T-helper 17 cell (primary cell): ENCODE measurements at places on chromosomes 6 and 20.
A peak's percentile ranks its signal among the peaks of the same experiment; 100 is the strongest.

DNA sequence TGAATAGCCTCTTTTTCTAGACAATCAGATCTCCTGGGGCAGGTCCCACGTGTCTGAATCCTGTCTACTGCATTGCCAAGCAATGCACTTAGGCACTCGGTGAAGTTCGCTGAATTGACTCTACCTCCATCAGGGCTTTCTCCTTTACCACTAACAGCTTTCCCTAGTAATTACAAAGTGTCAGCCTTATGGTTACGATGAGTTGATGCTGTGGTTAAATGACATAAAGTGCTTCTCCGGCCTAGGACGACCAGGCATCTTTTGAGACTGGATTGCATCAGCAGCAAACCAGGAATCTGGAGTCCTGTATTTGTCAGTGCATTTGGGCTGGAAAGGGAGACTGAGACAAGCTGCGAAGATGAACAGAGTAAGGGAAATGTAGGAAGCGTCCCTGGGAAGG is 21.5 kb downstream of the NOX3 start:
- H3K4me1 ChIP-seq: no peaks in the 10 kb centered on the region
- no peaks in the 10 kb centered on the region for H3K36me3 ChIP-seq
- H3K4me3 ChIP-seq: no peak overlapping the region
- no peak overlapping the region for H3K27ac ChIP-seq
- H3K27me3 ChIP-seq: peaks cover 12% of the 10 kb centered on the region

DNA sequence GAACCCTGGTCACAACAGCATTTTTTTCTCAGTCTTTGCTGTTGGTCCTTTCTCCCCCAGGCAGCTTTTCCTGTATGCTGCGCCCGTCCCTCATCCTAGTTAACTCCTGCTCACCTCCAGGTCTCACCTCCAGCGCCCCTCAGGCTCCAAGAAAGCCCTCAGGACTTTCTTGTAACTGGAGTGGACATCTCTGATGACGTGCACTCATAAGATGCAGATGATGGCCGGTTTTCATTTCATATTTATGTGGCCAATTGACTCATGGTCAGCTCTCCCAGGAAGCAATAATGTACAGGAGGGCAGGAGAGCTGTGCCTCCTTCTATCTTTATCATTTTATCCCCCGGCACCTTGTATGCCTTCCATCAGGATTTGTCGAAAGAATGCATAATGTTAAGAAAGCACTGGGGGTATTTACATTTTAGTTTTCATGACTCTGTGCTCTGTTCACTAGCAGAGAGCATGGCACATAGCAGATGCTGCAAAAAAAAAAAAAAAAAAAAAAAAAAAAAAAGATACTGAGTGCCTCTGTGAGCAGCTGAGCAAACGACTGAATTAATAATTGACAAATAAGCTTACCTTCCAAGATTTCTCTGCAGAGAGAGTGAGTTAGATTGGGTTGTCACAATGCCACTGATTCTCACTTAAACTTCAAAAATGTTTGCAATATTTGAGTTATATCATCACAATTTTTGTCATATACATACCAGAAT is 170.2 kb downstream of the DOK5 start:
- DNase-seq: no peak
- H3K36me3 ChIP-seq: no peaks in the 10 kb centered on the region
- H3K4me1 ChIP-seq: no peaks in the 10 kb centered on the region
- H3K27ac ChIP-seq: no peak overlapping the region
- no peak overlapping the region for H3K4me3 ChIP-seq

DNA sequence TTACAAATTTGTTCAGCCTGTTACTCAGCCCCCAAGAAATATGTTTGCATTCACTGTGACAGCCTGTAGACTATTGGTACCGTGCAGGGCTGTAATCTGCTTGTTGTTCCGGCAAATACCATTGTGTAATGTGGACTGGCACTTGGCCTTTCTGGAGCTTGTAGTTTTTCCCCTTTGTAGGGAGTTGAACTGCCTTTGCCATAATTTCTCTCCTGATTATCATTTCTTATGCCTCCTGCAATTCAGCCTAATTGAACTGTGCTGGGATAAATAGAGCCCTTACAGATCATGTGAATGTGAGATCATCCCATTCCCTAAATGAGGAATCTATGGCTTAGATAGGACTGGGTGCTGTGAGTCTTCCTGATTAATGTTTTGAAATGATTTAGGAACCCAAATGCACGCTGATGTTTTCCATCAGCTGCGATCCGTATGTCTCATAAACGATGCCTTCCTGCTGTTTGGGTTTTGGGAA is 185.1 kb downstream of the JARID2 start:
- peaks cover 53% of the 10 kb centered on the region for H3K4me1 ChIP-seq
- H3K4me3 ChIP-seq: no peak overlapping the region

DNA sequence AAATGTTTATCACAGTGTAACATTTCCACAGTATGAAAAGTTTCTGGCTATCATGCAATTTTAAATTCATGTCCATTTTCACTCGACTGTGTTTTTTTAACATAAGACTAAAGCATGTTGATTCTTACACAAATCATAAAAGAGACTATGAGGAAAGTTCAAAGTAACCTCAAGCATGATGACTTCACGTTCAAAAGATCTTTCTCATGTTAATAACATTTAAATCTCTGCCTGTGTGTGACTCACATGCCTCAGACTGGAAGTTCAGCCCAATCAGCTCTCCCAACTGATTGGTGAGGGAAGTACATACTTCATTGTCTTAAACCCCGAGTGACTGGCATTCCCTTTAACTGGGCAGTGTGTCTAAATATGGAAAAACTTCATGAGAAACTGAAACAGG is 37.4 kb downstream of the ATXN1 start:
- H3K27me3 ChIP-seq: no peaks in the 10 kb centered on the region
- no peak overlapping the region for H3K4me3 ChIP-seq
- peak overlapping the region; percentile 72 for H3K27ac ChIP-seq
- no peak for DNase-seq
- H3K4me1 ChIP-seq: peaks cover 27% of the 10 kb centered on the region

DNA sequence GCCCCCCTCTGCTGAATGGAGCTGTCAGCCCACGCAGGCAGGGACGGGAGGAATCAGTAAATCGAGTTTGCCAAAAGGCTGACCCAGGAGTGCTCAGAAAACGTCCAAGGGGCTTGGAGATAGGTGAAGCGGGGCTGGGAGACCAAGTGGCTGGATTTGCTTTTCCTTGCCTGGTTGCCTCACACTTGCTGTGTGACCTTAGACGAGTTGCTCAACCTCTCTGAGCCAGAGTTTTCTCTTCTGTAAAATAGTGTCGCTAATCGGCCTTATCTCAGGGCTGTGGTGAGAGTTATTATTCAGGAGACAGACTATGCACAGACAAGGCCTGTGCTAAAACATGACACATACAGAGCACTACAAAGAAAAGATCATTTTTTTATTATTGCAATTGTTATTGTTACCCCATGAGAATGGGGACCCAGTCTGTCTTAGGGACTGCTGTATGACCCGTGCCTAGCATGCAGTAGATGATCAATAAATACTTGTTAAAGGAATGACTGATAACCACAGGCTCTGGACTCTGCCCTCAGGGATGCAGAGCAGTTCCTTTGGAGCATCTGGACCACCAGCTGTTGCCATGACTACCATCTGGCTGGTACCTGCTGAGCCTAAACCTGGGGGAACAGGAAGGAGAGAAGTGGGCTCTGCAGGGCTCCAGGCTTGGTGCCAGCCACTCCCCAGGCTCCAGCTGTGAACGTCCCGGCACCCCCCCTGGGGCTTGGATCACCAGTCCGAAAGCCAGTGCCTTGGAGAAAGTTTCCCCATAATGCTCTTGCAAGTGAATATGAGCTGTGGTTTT is 901 bp downstream of the KCNK15 start:
- H3K4me1 ChIP-seq: peaks cover 16% of the 10 kb centered on the region
- H3K27ac ChIP-seq: peak overlapping the region; percentile 49
- H3K27me3 ChIP-seq: peaks cover 52% of the 10 kb centered on the region
- peak overlapping the region; percentile 81 for H3K4me3 ChIP-seq

DNA sequence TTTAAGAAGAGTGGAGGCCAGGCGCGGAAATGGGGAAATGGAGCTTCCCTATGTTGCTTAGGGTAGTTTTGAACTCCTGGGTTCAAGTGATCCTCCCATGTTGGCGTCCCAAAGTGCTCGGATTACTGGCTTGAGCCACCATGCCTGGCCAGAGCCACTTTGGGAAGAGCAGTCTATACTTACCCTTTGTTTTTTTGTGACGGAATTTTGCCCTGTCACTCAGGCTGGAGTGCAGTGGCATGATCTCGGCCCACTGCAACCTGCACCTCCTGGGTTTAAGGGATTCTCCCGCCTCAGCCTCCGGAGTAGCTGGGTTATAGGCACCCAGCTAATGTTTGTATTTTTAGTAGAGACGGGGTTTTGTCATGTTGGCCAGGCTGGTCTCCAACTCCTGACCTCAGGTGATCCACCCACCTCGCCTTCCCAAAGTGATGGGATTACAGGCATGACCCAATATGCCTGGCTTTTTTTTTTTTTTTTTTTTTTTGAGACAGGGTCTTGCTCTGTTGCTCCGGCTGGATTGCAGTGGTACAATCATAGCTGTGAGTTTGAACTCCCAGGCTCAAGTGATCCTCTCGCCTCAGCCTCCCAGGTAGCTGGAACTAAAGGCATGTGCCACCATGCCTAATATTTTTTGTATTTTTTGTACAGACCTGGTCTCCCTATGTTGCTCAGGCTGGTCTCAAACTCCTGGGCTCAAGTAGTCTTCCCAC is 18.0 kb downstream of the PPP1R10 start:
- no peak overlapping the region for H3K4me3 ChIP-seq
- H3K27ac ChIP-seq: no peak overlapping the region
- H3K4me1 ChIP-seq: peaks cover 21% of the 10 kb centered on the region

DNA sequence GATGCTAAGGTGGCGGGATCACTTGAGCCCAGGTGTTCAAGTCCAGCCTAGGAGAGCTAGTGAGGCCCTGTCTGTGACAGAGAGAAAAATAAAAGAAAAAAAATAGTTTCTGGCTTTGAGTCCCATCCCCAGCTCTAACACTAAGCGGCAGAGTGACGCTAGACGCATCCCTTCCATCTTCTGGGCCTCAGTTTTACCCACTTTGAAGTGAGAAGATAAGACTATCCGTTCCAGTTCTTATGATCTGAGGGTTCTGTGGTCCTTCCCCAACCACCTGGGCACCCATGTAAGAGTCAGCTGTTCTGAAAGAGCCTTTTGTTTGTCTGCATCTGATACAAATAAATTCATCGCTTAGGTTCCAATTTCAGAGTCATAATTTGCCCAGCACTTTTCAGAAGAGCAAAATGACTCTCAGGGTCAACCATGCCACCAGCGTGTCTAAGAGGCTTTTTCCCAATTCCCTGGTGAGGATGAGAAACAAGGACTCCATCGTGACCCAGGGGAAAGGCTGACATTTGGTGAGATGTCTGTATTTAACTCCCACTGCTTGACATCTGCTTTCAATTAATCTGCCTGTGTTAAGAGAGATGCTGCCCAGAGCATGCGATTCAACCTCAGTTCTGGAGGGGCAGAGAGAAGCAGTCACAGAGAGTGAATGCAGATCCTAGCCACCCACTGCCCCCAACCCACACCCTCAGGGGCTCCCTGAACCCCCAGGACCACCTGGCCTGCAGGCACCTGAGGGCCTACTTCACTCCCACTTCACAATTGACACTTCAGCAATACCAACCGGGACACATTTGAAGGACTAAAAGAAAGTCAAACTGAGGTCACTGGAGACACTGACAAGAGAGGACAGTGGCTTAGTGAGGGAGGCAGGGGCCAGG is 131.6 kb upstream of the TOP1 start:
- H3K27me3 ChIP-seq: peaks cover 45% of the 10 kb centered on the region
- H3K4me3 ChIP-seq: no peak overlapping the region
- H3K27ac ChIP-seq: no peak overlapping the region
- no peak for DNase-seq

GRCh38 chr6:88865275-88865674 is 98.1 kb downstream of the RNGTT start:
- no peak overlapping the region for H3K27ac ChIP-seq
- peak overlapping the region; percentile 83 for H3K4me3 ChIP-seq
- H3K4me1 ChIP-seq: peaks cover 17% of the 10 kb centered on the region
- DNase-seq: no peak
- no peaks in the 10 kb centered on the region for H3K27me3 ChIP-seq

DNA sequence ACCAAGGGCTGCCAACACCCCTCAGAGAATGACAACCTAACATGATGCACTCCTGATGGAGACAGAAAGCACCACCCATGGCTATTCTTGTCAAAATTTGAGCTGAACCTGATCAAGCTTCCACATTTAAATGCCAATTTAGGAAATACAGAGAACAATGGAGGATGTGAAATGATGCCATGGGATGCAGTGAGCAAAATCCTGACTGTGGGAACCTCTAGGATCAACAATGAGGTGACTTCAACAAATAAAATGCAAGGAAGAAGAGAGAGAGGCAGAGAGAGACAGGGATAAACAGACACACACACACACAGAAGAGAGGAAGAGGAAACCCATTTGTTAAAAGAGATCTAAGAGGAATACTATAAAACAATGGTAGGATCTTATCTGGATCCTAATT is 119.6 kb upstream of the NUP153 start:
- H3K27ac ChIP-seq: no peak overlapping the region
- no peaks in the 10 kb centered on the region for H3K36me3 ChIP-seq
- peaks cover 23% of the 10 kb centered on the region for H3K27me3 ChIP-seq
- no peaks in the 10 kb centered on the region for H3K4me1 ChIP-seq
- DNase-seq: no peak
- no peak overlapping the region for H3K4me3 ChIP-seq

GRCh38 chr20:63963784-63964301 is 5.9 kb downstream of the ZNF512B start:
- no peak overlapping the region for H3K27ac ChIP-seq
- DNase-seq: no peak
- H3K4me3 ChIP-seq: no peak overlapping the region
- H3K27me3 ChIP-seq: no peaks in the 10 kb centered on the region
- no peaks in the 10 kb centered on the region for H3K36me3 ChIP-seq
- H3K4me1 ChIP-seq: peaks cover 7% of the 10 kb centered on the region

- no peaks in the 10 kb centered on the region for H3K36me3 ChIP-seq
- H3K27ac ChIP-seq: no peak overlapping the region
- no peak for DNase-seq
- no peaks in the 10 kb centered on the region for H3K27me3 ChIP-seq
- no peaks in the 10 kb centered on the region for H3K4me1 ChIP-seq
- no peak overlapping the region for H3K4me3 ChIP-seq
Observed at GRCh38 chr6:21360336-21360735, 233.2 kb upstream of the SOX4 start.

GRCh38 chr6:14875481-14876063 is 370.3 kb upstream of the JARID2 start:
- H3K4me3 ChIP-seq: no peak overlapping the region
- no peaks in the 10 kb centered on the region for H3K36me3 ChIP-seq
- H3K27ac ChIP-seq: peak overlapping the region; percentile 94
- H3K27me3 ChIP-seq: no peaks in the 10 kb centered on the region
- DNase-seq: no peak

GRCh38 chr20:9301129-9302090 is 213.0 kb upstream of the LAMP5 start:
- H3K4me1 ChIP-seq: no peaks in the 10 kb centered on the region
- DNase-seq: no peak
- no peak overlapping the region for H3K4me3 ChIP-seq
- H3K36me3 ChIP-seq: no peaks in the 10 kb centered on the region
